ENCODE measurements at places on chromosomes 4 and X.
A peak's percentile ranks its signal among the peaks of the same experiment; 100 is the strongest.

DNA sequence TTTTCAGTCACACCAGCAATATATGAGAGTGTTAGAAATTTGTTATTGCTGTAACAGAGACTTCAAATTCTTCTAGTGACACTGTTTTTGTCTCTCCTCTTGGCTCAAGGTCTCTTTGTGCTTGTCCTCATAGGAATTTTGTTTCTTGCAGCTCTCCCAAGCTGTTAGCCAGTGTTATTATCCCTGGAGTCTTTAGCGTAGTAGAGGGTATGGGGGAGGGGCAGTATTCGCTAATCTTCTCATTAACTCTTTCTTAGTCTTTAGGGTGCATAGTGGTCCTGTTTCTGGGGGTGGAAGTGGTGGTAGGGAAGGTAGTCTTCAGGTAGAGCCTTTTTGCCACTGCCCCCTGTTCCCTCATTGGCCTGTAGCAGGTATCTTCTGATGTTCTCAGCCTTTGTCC lies 79.4 kb downstream of the JADE3 start:
- DNase-seq = no peak

DNA sequence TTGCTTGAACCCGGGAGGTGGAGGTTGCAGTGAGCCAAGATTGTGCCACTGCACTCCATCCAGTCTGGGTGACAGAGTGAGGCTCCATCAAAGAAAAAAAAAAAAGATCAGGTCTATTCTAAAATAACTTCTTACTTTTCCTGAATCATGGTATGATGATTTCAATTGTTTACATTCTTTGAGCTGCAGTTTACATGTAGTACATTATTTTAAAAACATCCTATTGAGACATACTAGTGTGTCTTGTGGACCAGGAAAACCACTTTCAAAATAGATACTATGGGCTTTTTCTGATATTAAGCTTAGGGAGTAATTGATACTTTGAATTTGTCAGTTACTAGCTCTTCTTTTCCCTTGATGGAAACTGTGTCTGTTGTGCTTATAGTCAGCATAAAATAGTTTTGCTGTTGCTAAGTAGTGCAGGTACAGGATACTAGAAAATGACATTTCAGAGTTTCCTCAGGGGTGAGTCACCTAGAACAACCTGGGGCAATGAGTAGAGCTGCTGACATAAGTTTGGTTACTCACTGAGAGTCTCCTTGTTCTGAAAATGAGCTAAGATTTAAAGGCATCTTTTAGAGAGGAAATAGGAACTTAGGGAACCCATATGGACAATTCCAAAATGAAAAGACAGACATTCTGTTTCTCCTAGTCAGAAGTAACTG lies 53.2 kb upstream of the C4orf54 start:
- DNase-seq = peak; percentile 92

GRCh38 chrX:40146262-40147125 lies 48.7 kb upstream of the BCOR start:
- peak; percentile 50 for DNase-seq

DNA sequence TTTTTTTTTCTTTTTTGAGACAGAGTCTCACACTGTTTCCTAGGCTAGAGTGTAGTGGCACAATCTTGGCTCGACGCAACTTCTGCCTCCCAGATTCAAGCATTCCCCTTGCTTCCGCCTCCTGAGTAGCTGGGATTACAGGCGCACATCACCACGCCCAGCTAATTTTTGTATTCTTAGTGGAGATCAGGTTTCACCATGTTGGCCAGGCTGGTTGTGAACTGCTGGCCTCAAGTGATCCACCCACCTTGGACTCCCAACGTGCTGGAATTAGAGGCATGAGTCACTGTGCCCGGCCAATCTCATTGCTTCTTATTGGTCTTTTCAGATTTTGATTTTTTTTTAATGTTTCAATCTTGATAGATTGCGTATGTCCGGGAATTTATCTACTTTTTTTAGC lies 124.4 kb downstream of the NBDY start:
- no peak for DNase-seq

- DNase-seq = no peak
These were observed 5.3 kb downstream of the MTM1 start for GRCh38 chrX:150573702-150574101.

DNA sequence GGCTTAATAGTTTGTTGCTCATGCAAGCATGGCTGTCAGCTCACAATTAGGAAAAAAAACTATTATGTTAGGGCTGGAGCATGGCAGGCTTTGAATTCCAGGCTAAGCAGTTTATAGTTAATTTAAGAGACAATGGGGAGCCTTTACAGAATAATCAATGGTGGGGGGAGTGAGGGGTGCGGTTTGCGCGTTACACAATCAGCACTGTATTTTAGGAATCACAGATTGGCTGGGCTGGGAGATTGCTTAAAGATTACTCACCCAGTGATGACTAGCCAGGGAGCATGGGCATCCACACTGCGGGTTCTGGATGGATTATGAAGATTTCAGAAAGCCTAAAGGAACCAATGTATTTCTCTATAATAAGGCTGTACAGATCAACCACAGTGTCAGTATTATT lies 186.6 kb downstream of the SOX3 start:
- DNase-seq = peak; percentile 3

DNA sequence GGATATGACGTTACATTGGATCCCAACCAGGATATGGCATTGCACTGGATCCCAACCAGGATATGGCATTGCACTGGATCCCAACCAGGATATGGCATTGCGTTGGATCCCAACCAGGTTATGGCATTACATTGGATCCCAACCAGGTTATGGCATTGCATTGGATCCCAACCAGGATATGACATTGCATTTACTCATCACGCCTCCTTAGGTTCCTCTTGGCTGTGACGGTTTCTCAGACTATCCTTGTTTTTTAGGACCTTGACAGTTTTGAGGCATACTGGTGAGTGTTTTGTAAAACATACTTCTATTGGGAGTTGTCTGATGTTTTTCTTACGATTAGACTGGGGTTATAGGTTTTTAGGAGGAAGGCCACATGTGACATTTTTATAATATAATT lies 5.4 kb upstream of the ACSL1 start:
- no peak for DNase-seq

GRCh38 chr4:89506866-89507491 lies 199.4 kb upstream of the GPRIN3 start:
- DNase-seq = no peak

DNA sequence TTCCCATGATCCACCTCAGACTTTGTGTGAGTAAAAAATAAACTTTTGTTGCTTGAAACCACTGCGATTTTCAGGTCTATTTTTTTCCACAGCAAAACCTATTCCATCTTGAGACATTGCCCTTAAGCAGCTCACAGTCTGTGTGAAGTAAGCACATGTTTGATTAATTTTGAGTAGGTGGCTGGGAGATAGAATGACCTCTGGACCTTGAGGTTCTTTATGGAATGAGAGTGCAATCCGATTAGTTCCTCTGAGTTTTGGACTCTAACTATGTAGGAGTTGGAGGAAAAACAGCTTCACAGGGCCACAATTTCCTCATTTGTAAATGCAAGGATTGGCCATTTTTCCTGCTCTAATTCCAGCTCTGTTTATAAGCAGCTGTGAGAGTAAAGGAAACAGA lies 234.1 kb upstream of the IGFBP7 start:
- no peak for DNase-seq

GRCh38 chrX:148259990-148260389 lies 240.4 kb upstream of the AFF2 start:
- no peak for DNase-seq

DNA sequence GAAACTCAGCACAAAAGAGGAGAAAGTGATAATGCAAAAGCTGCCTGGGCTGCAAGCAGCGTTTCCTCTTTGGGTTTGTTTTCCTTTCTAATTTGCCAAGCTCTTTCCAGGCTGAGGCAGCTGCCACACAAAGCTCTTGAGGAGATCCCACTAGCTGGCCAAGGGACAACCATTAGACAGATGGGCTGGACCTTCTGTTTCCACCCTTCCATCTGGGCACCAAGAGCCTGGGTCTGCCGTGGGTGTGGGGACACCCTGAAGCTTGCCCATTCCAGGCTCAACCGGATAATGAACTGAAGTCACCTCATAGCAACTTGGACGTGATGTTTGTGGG lies 194.6 kb upstream of the C1QTNF7 start:
- no peak for DNase-seq

DNA sequence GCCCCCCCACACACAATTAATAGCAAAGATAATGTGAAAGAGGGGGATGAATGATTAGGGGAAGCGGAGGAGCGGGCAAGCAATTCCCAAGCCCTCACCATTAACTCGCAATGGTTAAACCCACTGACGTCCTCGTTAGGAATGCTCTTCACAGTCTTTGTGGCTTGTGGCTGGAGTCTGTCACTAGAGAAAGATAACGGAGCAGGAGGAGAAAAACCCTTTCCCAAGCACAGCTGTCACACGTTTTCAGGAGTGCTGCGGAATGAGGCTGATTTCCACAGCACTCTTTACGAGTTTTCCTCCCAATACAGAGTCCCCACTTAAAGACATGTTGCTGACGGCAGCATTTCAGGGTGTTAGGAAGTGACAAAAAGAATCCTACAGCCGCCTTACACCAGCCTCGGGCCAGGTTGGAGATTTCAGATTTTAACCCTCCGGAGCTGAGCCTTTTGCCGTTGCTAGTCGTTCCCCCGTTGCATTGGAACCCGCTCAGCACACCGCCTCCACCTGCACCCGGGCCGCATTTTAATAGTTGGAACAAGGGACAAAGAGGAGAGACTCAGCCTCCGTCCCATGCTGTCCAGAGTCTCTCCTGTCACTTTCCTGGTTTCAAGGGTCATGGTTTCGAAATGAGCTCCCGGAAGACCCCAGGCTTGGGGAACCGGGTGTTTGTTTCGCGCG lies 92.2 kb downstream of the GEMIN8 start:
- DNase-seq = peak; percentile 9

DNA sequence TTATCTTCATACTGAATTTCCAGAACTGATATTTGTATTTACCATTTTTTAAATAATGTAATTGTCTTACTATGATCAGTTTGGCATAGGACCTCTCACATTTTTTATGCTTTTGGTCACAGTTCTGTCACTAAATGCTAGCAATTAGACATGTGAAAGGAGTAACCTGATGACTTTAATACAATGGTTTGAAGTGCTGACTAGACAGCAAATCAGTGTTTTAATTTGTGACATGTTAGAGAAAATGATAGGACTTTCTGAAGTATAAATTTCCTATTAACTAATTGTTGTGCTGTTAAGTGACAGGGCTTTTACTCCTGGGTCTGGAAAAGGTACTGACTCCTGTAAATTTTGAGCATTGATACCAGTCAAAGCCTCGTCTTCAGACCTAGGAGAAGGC lies 117.5 kb downstream of the ZNF330 start:
- DNase-seq = no peak

GRCh38 chr4:126532527-126532926 lies 1100.2 kb upstream of the INTU start:
- DNase-seq = no peak

DNA sequence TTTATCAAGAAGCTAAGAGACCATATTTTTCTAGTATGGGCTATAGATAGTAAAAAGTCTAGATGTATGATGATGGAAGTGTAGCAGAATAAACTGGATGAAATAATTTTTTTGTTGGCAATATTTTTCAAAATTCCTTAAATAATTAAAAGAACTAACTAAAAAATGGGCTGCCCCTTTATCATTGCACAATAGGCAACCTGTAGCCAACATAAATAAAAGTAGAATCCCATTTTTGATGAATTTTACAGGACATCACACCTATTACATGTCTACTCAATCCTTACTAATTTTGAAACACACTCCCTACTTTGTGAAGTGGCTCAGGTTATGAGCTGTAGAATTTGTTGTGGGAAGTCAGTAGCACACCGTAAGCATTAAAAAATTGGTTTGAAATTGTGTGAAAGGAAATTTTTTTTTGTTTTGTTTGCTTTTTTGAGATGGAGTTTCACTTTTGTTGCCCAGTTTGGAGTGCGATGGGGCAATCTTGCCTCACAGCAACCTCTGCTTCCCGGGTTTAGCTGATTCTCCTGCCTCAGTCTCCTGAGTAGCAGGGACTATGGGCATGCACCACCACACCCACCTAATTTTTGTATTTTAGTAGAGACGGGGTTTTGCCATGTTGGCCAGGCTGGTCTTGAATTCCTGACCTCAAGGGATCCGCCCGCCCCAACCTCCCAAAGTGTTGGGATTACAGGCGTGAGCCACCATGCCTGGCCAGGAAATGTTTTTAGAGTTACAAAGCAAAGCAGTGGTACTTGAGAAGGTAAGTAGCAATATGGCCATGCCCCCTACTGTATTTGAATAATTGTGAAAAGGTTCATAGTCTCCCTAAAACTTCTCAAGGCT lies 8.9 kb upstream of the RUFY3 start:
- DNase-seq = no peak

GRCh38 chrX:38694394-38694793 lies 106.9 kb upstream of the MID1IP1 start:
- peak; percentile 1 for DNase-seq
